CD4-positive, alpha-beta T cell (primary cell): ENCODE measurements at places on chromosomes 2 and 18.

DNA sequence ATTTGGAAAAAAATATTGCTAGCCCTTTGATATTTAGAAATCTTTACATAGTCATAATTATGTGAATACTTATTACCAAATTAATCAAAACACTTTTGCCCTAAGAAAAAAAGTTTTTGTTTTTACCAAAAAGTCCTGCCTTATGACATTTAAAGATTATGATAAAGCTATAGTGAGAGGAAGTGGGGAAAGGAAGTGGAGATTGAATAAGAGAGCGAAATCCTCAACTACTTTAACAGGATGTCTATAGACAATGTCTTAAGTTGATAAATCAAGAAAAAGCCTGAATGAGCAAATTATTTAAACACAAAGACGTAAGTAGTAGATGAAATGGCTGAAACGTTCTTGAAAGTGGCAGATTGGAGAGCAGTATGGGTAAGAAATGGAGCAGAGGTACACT lies 20.9 kb upstream of the VPS54 start:
- DNase-seq = no peak

- DNase-seq = no peak
These were observed 29.6 kb upstream of the ATL2 start for GRCh38 chr2:38406597-38407110.

- no peak for DNase-seq
These were observed 4.4 kb downstream of the ADCYAP1 start for GRCh38 chr18:908758-909724.

DNA sequence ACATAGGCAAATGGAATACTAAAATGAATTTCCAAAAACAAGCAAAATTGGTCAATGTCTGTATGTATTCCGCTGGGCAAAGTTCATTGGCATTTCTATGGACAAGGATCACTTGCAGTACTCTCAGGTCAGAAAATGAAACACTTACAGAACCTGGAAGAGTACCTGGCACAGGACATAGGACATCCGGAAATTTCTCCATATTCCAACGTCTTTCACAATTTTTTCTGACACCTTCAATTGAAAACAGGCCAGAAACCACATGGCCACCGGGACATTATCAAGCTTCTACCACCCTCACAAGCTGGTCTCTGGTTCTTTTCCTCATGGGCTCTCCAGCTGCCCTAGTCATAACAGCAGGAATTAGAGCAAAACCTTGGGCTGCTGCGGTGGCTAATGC lies 96.9 kb upstream of the MSH6 start:
- no peak for DNase-seq

- no peak for DNase-seq
These were observed 306.2 kb downstream of the KIAA1328 start for GRCh38 chr18:37135177-37135576.

- no peak for DNase-seq
These were observed 35.9 kb downstream of the MYO5B start for GRCh38 chr18:50158866-50159653.
